NT2/D1 (cell line): ENCODE measurements at places on chromosomes 7 and 10.

DNA sequence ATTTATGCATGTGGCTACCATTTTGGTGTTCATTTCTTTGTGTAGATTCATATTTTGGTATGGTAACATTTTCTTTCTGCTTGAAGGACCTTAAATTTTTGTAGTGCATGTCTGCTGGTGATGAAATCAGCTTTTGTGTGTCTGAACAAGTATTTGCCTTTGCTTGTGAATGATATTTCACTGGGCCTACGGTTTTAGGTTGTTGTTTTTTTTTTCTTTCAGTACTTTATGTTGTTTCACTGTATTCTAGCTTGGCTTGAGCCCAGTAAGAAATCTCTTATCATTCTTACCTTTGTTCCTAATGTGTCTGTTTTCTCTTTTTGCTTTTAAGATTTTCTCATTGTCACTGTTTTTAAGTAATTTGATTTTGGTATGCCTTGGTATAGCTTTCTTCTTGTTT lies 31.9 kb downstream of the SAMD8 start:
- DNase-seq = no peak

GRCh38 chr7:19016140-19016539 lies 101.3 kb downstream of the TWIST1 start:
- no peak for DNase-seq

- DNase-seq = no peak
Measured at GRCh38 chr10:23275355-23275754, 69.2 kb downstream of the C10orf67 start.

GRCh38 chr7:135672560-135673359 lies 10.4 kb downstream of the STMP1 start:
- DNase-seq = peak; percentile 35
